AG10803 (cell line): ENCODE measurements at places on chromosomes 7 and 10.

DNA sequence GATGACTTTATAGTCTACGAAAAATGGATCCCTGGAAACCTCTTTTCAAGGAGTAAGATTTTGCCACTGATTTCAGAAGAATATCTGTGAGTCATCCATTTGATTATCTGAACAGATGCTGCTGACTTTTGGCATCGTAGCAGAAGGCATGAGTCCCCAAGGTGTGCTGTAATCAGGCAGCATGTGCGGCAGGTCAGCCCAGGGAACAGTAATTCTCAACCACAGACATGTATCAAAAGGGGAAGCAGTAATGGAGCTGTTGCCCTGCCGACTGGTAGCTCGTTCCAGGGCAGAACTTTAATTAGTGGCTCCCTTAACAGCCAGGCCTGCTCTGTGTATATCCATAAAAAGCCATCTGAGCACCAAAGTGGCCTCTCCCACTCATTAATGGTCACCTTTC is 5.7 kb upstream of the VWC2 start:
- no peak for DNase-seq

DNA sequence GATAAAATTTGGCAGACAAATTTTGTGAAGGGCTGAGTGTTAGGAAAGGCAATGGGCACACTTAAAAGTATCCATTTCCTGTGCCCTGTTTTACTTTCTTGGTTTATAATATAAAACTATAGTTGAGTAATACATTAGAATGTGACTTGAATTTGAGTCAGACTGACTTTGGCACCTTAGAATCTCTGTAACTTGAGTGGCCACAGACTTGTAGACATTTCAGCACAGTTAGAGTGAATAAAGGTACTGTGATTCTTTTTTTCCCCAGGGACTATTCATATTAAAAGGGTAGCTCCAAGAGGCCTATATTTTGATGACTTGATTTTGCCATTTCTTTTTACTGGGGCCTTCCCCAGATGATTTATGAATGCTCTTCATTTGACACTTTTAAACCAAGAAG is 22.4 kb downstream of the GBF1 start:
- DNase-seq: peak; percentile 82

DNA sequence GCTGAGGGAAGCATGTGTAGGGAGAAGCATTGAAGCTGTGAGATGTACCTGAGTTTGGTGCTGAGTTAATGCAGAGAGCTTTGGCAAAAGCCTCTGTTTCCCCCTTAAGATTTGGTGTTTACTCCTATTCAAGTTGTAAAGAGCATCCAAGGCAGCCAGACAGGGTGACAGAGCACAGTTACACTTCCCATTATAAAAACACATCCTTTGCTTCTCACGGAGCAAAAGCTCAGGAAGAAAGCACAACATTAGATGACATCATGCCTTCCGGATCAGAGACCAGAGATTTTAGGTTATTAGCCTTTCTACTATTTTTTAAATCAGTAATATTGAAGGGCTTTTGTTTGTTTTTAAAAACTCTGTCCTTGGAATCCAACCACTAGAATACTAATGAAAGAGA is 182.9 kb downstream of the DOCK4 start:
- no peak for DNase-seq

GRCh38 chr7:34755008-34755407 is 97.0 kb downstream of the NPSR1 start:
- DNase-seq: no peak

DNA sequence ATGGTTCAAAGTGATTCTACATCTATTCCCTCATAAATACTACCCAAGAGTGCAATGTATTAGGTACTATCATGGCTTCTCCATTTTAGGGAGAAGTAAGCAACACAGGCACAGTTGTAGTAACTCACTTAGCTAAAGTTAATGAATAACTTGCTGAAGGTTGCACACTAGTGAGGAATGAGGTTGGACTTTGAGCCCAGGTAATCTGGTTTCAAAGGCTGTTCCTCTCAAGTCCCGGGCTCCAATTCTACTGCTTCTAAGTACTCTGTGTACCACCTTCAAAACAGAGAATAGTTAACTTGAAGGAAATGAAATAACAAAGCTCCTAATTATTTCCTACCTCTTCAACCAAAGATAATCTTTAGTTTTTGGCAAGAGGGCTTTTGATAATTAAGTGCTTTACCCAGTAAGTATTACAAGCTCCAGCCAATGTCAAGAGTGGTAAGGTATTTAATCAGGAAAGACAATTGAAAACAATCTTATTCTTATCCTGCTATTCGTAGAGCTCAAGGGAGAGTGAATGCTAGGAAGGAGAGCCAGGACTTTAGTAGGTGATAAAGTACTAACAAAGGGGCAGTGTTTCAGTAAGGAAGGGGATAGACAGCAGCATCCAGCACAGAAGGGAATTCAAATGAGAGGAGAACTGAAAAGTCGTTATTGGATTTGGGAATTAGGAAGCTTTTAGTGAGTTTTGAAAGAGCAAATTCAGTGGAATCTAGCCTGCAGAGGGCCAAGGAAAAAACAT is 158.2 kb upstream of the PTPRZ1 start:
- no peak for DNase-seq

DNA sequence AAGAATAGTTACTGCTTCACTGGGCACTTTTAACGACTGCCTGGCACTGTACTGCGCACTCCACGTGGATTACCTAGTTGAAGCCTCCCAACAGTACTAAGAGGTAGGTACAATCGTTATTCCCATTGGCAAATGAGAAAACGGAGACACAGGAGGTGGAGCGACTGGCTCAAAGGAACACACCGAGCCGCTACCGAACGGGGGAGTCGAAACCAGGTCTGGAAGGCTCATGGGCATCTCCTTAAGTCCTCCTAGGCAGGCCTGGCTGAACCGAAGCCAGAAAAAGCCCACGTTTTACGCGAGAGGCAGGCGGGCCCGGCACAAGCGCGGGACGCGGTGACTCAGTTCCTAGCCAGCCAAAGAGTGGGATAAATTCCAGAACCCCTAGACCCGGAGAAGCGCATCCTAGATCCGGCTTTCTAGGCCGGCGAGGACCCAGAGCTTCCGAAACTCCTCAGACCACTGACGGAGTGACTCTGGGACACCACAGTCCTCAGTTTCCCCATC is 472 bp downstream of the PDAP1 start:
- DNase-seq: peak; percentile 82

DNA sequence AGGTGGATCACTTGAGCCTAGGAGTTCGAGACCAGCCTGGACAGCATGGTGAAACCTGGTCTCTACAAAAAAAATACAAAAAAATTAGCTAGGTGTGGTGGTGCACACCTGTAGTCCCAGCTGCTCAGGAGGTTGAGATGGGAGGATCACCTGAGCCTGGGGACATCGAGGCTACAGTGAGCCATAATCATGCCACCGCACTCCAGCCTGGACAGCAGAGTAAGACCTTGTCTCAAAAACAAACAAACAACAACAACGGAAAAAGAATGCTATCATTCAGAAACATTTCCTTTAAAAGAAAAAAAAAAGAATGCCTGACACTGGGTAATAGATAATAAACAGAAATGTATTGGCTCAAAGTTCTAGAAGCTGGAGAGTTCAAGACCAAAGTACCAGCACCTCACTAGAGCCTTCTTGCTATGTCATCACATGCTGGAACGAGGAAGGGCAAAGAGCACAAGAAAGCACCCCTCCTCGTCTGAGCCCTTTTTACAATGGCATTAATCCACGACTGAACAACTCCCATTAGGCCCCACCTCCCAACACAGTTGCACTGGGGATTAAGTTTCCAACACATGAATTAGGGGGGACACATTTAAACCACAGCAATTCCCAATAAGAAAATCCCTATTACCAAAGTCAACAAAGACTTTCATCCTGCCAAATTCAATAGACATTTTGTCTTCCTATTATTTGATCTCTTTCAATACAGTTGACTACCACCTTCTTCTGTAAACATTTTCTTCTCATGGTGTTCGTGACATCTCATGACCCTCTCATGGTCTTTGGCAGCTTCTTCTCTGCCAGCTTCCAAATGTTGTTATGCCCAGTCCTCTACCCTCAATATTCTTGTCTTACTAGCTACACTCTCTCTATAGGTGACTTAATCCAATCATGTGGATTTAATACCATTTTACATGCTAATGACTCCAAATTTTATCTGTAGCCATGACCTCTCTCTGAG is 20.0 kb downstream of the AKR1D1 start:
- DNase-seq: no peak

DNA sequence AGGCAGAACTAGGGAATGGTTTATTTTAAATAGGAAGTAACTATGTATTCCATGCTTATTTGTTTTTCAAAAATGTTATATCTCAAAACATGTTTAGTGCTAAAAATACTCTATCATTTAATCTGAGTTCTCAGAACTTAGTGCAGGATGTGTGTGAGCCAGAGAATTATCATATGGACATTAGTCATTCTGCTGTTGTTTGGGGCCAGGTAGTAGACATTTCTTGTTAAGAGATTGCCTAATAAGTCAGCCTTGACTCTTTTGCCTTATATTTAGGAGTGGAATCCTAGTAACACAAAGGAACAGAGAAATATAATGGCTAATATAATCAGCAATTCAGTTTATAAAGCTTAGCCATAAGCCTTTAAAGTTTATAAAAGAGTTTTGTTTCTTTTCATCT is 149.8 kb downstream of the CCSER2 start:
- DNase-seq: peak; percentile 16

DNA sequence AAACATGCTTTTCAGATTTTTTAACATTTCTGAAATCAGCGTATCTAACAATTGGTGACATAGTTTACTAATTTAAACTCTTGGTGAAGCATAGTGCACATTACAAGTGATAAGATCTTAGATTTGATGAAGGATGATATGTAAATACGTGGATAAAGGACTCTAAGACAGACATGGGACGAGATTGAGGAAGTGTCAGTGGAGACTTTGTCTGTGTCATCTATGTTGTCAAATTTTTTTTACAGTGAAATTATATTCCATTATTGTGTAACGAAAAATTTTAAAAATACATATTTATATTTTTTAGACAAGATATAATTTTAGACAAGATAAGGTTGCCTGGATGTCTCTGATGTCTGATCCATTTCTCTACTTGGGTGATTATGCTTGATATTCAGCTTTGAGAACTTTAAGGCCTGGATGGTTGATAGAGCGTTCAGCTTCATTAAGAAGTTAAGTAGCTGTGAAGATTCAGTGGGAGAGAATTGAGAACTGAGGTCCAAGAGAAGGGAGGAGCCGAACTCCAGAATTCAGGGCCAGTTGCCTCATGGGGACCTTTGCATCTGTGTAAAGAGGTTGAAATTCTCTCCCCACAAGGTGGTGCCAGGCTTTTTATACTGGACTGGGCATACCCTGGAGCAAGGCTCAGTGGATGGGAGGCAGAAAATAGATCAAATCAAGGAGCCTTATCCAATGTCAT is 62.7 kb downstream of the KAT6B start:
- DNase-seq: no peak

- no peak for DNase-seq
Observed at GRCh38 chr7:74606101-74606908, 51.2 kb upstream of the GTF2I start.

DNA sequence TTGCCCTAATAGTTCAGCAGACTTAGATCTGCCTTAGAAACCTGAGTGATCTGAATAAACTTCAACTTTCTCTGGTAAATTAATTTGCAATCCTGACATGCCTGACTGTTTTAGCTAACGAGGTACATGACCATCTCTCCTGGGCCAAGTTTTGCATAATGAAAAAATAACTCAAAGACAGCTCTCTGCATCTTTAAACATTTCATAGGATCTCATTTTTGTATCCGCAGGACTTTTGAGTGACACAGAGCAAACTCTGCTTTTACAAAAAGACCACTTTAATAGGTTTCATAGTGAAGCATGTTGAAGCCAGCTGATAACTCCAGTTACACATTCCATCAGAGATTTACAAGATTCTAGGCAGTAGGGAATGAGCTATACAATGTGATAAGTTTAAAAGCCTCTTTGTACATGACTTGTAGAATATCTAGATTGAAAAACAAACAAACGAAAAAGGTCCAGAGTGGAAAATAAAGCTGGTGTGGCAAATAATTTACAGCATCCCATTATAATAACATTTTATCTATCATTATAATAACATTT is 2.1 kb downstream of the PRKG1 start:
- no peak for DNase-seq

- DNase-seq: peak; percentile 88
Observed at GRCh38 chr7:92612501-92612900, 22.3 kb upstream of the FAM133B start.

GRCh38 chr10:18610517-18610916 is 40.9 kb downstream of the NSUN6 start:
- DNase-seq: peak; percentile 51

- no peak for DNase-seq
Observed at GRCh38 chr10:72704117-72704516, 12.2 kb downstream of the MCU start.

DNA sequence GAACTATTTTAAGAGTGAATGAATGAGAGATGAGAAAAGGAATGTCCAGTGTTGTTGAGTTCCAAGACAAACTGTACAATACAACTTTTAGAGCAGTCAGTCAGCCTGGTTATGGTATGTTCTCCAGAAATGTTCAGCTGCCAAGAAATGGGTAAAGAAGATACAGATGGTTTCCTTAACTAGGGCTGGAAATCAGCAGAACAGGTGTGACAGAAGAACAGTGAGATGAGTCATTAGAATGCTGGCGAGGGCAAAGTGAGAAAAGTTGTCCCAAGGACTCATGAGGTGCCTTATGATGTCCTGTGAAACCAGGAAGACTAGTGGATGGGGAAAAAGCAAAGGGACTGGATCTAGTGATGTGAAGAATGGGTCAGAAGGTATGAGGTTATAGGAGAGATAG is 20.8 kb upstream of the SEPTIN7 start:
- no peak for DNase-seq

GRCh38 chr7:147485660-147486210 is 1104.8 kb upstream of the C7orf33 start:
- no peak for DNase-seq

DNA sequence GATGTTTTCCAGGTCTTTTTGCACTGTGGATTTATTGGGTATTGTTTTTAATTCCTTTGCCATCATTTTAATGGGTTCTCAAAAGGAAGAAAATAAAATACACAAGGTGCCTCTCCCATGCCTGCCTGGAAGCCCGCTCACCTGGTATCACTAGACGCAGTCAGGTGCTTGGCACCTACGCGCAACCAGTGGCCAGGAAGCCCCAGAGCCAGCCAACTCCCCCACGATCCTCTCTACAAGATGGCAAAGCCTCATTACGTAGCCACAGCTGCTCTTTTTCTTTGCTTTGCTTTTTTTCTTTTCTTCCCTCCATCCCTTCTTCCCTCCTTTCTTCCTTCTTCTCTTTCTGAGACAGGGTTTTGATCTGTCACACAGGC is 34.3 kb downstream of the BAIAP2L1 start:
- DNase-seq: no peak
